ENCODE measurements at places on chromosomes 2 and 18. TPM values are rescaled to one million over a fixed set of nuclear protein-coding genes. Genes with fewer than 3 reads are reported as not detected.

DTNA gene
- total RNA-seq: 17.9 TPM

GRCh38 chr2:3638456-3638810 is 19.6 kb upstream of the ALLC start:
- no peak for DNase-seq

DES gene
- total RNA-seq: 0.10 TPM

GRP gene
- total RNA-seq: not detected

CNGA3 gene
- 0.10 TPM for total RNA-seq

FKBP1B gene
- 31.1 TPM for total RNA-seq

GRCh38 chr2:241774419-241775222 is 2.0 kb upstream of the GAL3ST2 start:
- peak; percentile 2 for DNase-seq

SPP2 gene
- total RNA-seq: not detected

HS1BP3 gene
- total RNA-seq: 33.6 TPM

SPOPL gene
- total RNA-seq: 27.8 TPM

TCF23 gene
- not detected for total RNA-seq

CCDC138 gene
- 7.6 TPM for total RNA-seq

TMEM37 gene
- 11.4 TPM for total RNA-seq

NAPG gene
- total RNA-seq: 33.6 TPM

Data from endothelial cell (in vitro differentiated cells).